ENCODE measurements at places on chromosomes 11 and 22.

- no peak for DNase-seq
Observed at GRCh38 chr11:9386086-9386485, 1.6 kb downstream of the IPO7 start.

DNA sequence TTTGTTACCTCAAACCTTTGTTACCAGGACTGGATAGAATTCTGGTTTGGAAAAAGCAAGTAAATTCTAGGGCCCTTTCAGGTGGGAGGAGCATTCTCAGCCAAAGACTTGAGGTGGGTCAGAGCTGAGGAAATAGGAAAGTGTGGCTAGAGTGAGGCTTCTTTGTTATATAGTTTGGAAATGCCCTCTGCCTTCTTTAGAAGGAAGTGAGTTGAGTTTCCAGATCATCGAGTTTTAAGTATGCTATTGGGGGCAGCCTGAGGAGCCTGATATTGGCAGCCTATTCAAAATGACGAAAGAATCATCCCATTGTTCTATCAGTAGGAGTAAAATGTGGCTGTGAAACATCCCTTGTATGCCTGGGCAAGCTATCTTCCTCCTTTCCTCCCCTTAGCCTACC lies 134.1 kb downstream of the ARHGAP42 start:
- no peak for DNase-seq

- no peak for DNase-seq
Observed at GRCh38 chr22:23357053-23357452, 176.7 kb downstream of the BCR start.

- DNase-seq, result no peak
Observed at GRCh38 chr11:93560199-93560932, 17.2 kb upstream of the SMCO4 start.

GRCh38 chr22:37212174-37212906 lies at the start of gene SSTR3:
TSS of gene SSTR3 (minus strand) at chr22:37212477. CDS start at chr22:37207803, 4,674 bp downstream.
- no peak for DNase-seq

DNA sequence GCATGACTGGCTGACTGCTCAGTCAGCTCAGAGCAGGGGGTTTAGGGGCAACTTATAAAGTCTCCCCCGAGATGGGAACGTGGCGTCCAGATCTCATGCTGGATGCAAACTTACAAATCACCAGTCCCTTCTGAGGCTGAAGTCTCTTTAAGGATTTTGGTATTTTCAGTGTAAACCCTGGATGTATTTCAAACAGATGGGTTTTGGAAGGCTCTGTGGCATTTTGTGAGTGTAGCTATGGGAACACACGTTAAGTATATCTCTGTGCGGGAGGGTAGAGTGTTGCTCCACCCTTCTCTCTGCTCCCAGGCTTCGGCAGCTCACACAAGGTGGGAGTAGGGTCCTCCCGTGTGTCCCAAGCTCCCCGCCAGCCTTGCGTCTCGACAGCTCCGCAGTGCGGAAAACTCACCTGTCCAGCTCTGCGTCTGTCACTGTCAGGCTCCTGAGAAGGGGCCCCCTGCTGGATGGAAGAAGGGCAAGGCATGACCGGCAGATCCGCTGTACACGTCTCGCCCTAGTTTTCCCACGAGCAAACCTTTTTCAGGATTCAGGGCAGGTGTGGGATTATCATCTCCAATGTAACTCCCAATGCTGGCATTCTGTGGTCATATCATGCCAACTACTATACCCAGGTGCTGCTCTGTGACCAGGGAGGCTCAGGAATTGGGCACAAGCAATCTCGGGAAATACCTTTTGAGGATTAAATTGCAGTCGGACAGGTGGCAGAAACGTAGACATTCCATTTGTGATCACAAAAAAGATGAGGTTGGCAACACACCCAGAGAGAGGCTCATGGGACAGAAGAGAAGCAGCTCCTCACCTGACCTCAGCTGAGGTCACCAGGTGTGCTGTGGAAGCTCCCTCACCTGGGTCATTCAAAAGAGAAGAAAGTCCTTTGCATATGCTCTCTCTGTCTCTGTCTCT lies 313.9 kb upstream of the B3GAT1 start:
- DNase-seq, result no peak

GRCh38 chr11:19244621-19245020 lies 3.9 kb upstream of the E2F8 start:
- no peak for DNase-seq

DNA sequence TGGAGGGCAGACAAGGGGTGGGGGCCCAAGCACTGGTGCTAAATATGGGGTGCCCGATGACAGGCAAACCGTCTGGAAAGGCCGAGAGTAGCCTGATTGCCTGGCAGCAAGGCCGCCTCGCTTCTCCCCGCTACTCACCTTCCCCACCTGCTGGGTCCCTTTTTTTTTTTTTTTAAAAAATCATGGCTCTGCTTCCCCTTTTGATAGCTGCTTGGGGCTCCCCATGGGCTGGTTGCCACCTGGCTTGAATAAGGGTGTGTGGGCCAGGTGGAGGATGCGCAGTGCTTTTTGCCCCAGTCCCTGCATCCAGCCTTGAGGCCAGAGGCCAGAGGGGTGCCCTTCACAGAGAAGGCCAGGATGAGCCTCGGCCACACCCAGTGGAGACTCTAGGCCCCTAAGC lies 112.0 kb downstream of the ST3GAL4 start:
- no peak for DNase-seq

- DNase-seq, result no peak
Observed at GRCh38 chr11:59401262-59401552, 25.0 kb downstream of the OR5A2 start.

DNA sequence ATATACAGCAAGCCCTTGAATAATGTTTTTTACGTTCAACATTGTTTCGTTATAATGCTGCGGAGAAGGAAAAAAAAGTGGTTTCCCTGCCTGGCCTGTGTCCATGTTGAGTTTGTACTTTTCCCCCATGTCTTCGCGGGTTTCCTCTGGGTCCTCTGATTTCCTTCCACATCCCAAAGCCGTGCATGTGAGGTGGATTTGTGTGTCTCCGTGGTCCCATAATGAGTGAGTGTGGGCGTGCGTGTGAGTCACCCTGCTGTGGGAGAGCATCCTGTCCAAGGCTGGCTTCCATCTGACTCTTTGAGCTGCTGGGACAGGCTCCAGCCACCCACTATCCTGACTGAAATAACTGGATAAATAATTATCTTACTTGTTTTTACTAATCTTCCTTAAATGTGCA lies 29.6 kb upstream of the SNX19 start:
- DNase-seq, result peak; percentile 80

- DNase-seq, result no peak
Observed at GRCh38 chr22:47417699-47418098, 655.2 kb downstream of the TBC1D22A start.

GRCh38 chr11:73137262-73137943 lies 4.7 kb downstream of the FCHSD2 start:
- DNase-seq, result no peak

- DNase-seq, result peak; percentile 35
Observed at GRCh38 chr11:119108146-119108856, 1.2 kb downstream of the C2CD2L start.

GRCh38 chr11:123434262-123434661 lies 4.2 kb downstream of the GRAMD1B start:
- peak; percentile 28 for DNase-seq

DNA sequence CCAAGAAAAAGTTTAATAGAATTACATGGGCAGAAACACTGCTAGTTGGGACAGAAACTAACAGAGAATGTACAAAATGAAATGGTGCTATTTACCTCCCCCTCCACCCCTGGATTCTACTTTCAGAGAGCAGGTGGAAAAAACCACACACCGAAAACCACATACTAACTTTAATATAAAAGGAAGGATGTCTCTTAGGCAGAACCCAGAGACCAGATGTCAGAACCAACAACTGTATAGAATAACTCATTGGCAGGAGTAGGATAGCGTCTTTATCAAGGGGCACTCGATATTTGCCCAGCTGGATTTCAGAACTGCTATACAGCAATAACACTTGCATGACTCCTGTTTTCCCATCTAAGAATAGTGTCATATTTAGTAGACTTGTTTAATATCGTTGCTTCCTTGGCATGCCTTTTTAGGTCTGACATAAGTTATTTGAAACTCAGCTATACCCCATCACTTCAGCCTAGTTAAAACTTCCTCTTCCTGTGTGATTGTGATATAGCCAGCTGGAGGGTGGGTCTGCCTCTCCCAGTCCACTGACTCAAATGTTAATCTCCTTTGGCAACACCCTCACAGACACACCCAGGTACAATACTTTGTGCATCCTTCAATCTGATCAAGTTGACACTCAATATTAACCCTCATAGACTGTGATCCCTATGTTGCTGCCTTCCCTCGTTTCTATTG lies 1.2 kb downstream of the SLC22A25 start:
- DNase-seq, result no peak

GRCh38 chr11:86719781-86720463 lies 47.5 kb upstream of the ME3 start:
- peak; percentile 86 for DNase-seq

GRCh38 chr11:33257160-33257896 lies at the start of gene HIPK3:
TSS of gene HIPK3 (plus strand) at chr11:33257381.
- DNase-seq, result peak; percentile 74

GRCh38 chr11:35293699-35294098 lies 125.7 kb downstream of the SLC1A2 start:
- DNase-seq, result no peak

DNA sequence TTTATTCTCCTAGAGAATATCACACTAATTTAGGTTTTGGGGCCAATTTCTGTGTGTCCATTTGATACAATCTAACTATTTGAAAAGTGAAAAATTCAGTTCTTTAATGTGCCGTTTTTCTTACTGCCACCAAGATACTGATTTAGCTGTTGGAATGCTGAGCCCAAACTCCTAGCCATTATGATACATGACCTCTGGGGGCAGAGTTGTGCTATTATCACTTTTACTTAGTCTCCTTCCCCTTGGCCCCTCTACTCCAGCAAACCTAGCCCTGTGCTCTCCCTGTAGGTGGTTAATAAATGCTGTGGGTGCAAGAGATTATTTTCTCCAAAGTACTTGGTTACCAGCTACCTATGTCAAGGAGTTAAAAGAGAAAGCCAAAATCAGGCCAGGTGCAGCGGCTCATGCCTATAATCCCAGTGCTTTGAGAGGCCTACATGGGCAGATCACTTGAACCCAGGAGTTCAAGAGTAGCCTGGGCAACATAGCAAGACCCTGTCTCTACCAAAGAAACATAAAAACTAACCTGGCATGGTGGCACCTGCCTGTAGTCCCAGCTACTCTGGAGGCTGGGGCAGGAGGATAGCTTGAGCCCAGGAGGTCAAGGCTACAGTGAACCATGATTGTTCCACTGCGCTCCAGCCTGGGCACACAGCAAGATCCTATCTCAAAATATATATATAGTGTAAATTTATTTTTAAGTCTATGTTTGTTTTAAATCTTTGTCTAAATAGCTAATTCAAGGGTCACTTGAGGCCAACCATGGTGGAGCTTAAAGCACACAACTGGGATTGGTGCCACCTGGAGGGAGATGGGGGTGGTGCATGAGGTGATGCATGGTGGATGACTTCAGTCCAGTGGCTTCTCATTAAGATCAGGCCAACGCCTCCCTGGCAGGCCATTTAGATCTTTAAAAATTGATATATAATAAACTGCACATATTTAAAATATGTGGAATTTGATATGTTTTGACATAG lies 193.2 kb upstream of the PLET1 start:
- peak; percentile 24 for DNase-seq

DNA sequence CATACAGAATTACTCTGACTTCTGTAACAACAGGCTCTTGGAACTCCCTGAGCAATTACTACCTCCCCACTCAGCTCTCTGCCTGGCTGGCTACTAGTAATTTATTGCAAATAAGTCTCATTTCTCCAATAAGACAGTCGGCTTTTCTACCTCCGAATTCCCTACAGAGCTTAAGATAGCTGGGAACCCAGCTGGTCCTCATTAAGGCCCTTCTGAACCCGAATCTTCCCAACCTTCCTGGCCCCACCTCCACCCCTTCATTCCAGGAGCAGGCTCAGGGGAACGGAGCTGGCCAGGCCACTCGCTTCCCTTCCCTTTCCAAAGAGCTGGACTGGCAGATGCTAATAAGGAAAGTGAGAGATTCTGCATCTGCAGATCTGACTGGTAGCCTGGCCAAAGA lies 21.6 kb downstream of the TMPRSS5 start:
- DNase-seq, result no peak

DNA sequence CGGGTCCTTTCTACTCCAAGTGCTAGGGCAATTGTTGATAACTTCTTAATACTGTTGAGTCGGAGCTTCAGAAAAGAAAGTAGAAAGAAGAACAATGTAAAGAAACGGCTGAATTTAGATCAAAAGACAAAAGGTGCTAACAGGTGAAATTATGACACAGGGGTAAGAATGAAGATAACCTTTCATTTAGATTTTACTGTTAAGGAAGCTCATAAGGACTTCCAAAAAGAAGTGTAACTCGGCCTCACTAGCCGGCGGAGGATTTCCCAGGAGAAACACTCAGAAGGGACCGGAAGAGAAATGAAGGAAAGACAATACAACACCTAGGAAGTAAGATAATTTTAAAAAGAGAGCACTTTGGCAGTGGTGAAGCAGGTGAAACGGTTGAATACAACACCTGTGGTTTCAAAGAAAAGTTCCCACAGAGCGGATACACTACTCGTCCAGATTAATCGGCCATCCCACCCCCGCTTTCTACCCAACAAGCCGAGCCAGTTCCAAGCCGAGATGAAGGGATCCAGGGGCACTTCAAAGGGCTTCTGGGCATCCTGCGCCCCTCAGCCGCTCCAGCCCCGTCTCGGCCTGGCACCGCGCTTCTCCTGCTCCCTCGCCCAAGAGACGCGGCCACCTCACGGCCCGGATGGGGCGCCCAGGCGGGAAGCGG lies 737 bp downstream of the PPP2R1B start:
- peak; percentile 14 for DNase-seq

GRCh38 chr11:119373921-119374631 lies 7.4 kb downstream of the USP2 start:
- DNase-seq, result peak; percentile 65

DNA sequence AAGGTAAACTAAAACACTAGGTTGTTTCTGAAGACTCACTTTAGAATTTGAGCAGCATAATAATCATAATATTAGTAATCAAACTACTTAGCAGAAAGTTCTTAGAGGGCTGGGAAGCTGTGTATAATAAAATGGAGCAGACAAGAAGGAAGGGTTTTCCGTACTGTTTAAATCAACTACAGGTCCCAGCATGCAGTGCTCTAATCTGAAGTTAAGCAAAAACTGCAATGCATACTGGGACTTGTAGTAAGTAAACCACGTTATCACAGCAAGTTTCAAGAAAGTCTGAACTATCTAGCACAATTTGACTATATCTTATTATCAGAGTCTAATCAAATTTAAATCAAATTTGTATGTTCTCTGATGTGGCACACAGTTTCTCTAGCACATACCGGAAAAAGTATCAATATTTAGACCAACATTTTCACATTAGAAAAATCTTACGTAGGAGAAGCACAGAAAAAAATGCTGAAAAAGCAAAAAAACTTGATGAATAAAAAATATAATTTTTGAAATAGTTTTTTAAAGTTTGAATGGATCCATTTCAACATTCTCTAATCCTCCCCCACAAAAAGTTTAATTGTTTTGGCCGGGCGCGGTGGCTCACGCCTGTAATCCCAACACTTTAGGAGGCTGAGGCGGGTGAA lies 8.2 kb downstream of the PHF21A start:
- peak; percentile 73 for DNase-seq

DNA sequence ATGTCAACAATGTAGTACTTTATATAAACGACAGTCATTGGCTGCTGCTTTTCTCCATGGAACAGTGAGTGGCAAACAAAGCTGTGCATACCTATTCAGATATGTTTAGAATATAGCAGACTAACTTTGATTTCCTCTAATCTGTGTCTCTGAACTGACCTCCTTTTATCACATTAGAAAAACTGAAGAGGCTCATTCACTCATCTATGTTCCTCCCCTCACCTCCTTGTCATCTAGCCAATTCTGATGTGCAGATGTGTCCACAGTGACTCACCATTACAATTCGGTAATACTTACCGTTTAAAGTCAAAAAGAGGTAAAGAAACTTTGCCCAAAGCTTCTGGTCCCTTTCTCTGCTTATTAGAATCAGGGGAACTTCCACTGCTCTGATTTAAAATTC lies 51.5 kb upstream of the RPS13 start:
- peak; percentile 61 for DNase-seq

Measured in iris pigment epithelial cell (primary cell).